ENCODE measurements at places on chromosomes 3 and 15.

DNA sequence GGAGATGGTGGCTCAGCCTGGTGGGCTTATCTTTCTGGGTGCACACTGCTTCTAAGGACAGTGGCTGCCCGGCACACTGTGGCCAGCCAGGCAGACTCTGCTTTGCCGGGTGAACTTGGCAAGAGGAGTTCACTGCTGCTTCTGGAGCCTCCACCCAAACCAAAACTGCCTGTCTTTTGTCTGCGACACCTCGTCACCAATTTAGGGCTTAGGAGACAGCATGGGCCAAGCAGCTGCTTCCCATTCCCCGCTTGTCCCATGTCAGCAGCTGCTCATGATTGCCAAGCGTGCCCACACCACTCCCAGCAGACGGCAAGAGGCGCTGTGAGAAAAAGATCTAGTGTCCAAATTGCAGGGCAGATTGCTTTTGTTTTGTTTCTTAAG lies 57.3 kb downstream of the LSM3 start:
- no peak for DNase-seq

DNA sequence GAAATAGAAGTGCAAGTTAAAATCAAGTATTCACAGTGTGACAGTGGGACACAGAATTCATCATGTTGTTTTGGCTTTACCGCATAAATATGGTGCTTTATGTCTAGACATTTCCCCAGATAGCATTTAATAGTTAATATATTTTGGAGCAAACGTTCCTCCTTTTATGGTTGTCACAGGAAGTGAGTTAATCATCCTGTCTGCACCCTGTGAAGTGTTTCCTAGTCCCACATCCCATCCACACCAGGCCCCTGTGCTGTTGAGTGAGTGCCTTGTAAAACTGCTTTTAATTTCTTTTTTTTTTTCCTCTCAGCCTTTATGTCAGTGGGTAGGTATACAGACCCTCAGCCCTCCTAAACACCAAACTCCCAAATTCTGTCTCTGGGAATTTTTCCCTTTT lies 393.7 kb downstream of the FEZF2 start:
- DNase-seq = no peak

GRCh38 chr15:57079931-57080620 lies 161.6 kb downstream of the TCF12 start:
- DNase-seq = no peak

DNA sequence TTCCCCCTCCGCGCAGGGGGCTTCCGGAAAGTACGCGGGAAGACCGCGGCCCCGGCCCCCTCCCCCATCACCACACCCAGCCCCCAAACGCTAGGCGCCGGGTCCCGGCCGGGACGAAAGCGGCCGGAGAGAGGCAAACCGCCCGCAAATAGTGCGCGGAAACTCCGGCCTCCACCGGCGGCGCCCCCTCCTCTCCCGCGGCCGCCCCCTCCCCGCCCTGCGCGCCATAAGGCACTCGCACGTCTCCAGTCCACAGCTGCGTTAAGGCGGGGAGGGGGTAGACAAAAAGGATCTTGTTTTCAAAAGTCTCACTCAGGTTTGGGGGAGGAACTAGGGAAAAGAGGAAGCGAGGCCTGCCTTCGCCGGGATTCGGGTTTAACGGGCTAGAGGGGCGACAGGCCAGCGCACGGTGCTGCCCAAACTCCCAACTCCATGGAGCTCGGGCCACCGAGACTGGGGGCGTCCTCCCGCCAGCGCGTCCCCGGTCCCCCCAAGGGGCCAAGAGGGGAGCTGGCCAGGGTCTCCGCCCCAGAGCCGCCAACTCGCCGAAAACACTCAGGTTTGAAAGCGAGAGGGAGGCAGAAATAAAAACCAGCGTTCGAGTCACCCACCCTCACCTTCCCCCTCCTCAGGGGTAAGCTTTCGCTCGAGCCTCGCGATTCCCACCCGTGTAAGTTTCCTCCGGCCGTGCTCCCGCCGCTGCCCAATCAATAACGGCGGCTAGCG lies 1.8 kb downstream of the ANP32A start:
- DNase-seq = peak; percentile 7

DNA sequence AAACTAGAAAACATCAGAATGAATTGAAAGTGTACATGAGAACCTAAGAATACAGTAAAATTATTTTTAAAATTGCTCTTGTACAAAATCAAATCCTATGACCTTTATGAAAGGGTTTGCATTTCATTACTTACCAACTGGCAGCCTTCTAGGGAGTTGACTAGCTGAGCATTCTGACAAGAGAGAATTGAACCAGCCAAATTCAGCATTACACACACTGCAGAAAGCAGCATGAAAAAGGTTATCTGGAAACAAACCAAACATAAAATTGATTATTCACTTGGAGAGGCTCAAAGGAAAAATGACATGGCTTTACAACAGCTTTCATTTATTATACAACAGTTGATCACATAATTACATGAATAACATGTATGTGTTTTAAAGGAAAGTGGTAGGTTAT lies 17.4 kb downstream of the NSMCE3 start:
- no peak for DNase-seq

DNA sequence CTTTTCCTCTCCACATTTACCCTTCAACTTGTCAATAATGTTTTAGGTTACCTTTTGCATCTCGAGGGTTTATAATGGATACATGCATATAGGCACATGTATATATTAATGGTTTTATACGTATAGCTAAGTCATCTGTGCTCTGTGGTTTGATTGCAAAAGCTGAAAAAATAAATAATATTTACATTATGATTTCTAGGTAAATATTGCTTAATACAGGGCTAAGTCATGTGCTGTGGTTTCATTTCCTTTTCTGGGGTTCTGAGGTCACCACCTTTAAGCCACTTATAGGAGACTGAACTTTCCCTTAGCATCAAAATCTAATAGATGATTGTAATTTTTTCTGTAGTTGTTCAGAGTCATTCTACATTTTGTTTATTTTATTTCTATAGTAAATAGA lies 33.1 kb downstream of the LPP start:
- DNase-seq = no peak

DNA sequence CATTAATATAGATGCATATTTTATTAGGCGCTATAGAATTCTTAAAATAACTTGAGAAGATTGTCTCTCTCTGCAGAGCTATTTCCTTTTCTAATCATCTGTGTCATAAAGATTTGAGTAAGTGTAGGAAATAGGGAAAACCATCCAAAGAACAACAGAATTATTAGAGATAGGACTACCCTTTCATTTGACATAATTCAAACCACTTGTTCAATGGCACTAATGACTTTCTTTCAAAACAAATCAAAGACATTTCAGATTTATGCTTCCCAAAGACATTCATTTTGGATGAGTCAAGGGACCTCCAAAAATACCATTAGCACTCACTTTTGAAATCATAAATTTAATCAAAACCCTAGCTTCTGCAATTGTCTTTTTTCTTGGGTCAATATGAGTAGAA lies 29.5 kb downstream of the PRICKLE2 start:
- no peak for DNase-seq

DNA sequence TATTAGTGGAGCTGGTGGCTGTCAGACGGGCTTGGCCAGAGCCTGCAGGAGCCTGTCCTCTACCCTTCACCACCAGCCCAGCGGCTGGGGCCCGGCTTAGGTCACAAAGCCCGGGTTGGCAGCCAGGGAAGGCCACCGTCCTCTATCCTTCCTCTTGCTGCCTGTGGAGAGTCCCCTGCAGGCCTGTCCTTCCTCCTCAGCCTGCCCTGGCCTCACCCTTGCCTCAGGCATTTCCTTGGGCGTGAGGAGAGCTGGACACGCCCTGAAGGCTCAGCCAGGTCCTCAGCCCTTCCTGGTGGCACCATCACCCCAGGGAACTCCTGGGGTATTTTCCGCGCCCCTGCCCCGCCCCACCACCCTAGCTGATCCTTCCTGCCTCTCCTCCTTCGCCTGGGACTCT lies 7.7 kb downstream of the CHAC1 start:
- DNase-seq = no peak

DNA sequence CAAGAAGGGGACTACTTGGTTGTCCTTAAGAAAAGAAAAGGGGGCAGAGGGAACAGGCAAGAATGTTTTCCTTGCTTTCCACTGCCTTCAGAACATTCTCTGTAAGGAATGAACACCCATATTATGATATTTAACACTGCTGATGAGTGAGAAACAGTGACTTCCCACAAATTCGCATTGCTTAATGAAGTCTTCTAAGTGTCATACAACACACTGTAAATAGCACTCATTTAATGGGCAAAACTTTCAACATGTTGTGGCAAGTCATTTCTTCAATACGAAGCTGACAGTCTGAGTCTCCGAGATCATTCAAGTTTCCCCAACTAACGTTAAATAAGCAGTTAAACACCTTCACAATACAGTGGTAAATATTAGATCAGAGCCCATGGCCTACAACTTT lies 464.4 kb downstream of the SHQ1 start:
- DNase-seq = no peak

DNA sequence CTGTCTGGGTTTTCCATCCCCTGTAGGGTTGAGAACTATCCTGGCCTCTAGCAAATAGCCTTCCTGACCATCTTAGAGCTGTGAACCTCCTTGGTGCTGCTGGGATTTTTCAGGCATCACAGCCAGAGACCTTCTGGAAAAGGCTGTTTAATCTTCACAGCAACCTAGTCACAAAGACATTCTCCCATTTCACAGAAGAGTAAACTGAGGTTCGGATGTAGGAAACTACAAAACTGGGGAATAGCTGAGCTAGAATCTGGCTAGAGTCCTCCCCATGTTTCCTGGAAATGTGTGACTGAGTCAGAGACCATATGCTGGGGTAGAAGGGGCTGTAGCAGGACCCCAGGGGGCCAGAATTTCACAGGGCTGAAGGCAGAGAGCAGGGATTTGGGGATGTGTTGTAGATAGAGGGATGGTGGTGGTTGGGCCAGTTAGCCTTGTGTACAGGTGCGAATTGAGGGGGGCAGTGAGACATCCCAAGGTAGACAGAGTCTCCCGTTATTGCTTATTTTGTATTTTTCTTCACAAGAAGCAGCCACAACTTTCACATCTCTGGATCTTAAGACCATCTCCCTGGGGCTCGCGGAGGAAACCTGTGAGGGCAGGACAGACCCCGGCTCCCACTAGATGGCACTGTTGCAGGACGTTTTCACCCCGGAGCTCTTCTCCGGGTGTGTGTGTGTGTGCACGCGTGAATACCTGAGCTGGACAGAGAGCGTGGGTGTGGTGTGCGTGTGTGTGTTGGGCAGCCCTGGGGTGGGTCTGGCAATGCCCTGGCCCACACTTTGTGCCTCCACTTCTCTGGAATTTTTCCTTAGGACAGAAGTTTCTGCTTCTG lies 66.9 kb upstream of the PRR23C start:
- peak; percentile 41 for DNase-seq

GRCh38 chr3:196641333-196642054 lies 2.0 kb downstream of the NRROS start:
- DNase-seq = no peak

DNA sequence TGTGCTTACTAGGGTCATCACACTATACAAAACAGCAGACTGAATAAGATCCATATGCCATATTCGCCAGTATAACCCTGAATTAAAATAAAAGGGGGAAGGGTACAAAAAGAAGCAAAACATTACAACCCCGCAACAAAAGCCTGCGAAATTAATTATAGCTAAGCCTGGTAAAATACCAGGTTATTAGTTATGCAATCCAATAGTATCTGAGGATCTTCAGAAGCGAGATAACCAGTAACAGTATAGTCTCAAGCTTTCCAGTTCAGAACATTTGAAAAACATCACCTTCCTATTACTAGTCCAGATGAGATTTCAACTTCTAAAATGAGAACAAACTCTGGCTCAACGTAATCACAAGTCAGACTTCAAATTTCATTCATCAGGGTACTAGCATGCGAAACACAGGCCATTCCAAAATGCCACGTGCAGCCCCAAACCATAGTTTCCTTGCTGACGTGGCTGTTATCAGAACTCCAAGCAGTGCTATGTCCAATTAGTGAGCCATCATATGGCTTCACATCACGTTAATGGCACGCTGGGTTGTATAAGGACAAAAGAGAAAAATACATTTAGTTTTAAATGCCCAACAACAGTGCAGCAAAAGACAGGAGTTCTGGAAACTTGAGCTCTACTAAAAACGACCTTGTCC lies 1.1 kb downstream of the SSR3 start:
- DNase-seq = no peak

- DNase-seq = no peak
Observed at GRCh38 chr3:17747890-17748247, 5.4 kb upstream of the TBC1D5 start.

GRCh38 chr3:110749006-110749405 lies 322.6 kb upstream of the NECTIN3 start:
- DNase-seq = no peak

DNA sequence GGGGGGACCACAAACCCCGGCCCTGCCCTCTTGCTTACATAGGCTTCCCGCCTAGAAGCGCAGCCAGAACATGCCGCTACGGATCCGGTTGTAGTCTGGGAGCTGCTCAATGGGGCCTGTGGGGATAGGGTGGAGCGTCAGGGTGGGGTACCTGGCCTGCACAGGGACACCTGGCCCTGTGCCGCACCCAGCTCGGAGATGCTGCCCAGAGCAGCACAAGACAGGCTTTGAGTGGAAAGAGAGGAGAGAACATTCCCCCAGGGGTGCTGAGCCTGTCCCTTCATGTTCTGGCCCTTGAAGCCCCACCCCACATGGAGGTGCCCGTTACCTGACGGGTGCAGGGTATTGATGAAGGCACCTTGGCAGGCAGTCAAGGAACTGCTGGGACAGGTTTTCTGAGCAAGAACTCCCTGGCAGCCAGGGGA lies 4.0 kb upstream of the COL7A1 start:
- DNase-seq = no peak

GRCh38 chr15:38065721-38066345 lies 131.4 kb downstream of the TMCO5A start:
- DNase-seq = no peak

GRCh38 chr3:105733356-105733755 lies 135.5 kb downstream of the CBLB start:
- no peak for DNase-seq

DNA sequence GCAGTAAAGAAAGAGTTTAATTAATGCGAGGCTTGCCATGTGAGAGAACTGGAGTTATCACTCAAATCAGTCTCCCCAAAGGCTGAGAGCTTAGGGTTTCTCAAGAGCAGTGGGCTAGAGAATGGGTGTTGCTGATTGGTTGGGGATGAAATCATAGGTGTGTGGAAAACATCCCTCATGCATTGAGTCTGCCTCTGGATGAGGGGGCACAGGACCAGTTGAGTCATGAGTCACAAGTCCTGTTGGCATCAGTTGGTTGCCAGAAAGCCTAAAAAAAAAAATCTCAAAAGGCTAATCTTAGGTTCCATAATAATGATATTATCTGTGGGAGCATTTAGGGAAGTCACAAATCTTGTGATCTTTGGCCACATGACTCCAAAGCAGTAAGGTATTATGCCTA lies 800.3 kb downstream of the TUSC7 start:
- DNase-seq = no peak

- no peak for DNase-seq
Observed at GRCh38 chr3:374459-374858, 177.9 kb downstream of the CHL1 start.

DNA sequence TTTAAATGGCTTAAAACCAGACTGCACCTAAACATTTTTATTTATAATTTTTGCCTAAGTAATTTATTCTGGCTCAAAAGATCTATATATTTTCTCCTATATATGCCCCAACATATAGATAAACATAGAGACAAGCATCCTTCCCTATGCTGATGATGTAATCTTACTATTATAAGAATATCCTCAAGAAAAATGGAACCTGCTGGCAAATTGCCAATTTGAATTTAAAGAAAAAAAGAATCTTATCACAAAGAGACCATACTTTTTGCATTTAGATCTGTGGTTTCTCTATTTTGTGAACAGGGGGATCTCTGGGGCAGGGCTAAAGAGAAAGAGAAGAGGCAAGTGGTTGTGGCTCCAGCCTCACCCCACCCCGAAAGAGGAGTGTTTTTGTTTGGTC lies 107.2 kb upstream of the CMC1 start:
- no peak for DNase-seq
